NCI-H2081 (cell line): ENCODE measurements at places on chromosomes 1 and 21.
A peak's percentile ranks its signal among the peaks of the same experiment; 100 is the strongest.

- DNase-seq: no peak
Observed at GRCh38 chr1:36161641-36162531, 5.9 kb downstream of the MAP7D1 start.

DNA sequence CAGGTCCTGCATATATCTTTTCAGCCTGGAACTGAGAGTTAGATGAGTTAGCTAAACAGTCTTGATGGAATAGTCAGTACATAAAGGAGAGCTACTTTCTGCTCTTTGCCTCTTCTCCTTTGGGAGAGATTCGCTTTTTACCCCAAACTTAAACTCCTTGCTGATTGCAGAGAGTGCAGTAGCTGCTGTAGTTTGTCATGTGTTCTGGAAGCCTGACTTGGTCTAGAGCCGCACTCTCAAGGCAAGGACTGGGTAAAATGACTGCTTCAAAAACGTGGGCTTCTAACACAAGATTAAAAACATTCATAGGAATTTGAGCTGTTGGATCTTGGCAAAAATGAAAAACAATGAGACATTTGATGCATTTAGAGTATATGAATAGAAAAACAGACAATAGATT lies 351.6 kb downstream of the RYR2 start:
- no peak for DNase-seq

- no peak for DNase-seq
Observed at GRCh38 chr1:107653005-107653404, 312.0 kb downstream of the VAV3 start.

DNA sequence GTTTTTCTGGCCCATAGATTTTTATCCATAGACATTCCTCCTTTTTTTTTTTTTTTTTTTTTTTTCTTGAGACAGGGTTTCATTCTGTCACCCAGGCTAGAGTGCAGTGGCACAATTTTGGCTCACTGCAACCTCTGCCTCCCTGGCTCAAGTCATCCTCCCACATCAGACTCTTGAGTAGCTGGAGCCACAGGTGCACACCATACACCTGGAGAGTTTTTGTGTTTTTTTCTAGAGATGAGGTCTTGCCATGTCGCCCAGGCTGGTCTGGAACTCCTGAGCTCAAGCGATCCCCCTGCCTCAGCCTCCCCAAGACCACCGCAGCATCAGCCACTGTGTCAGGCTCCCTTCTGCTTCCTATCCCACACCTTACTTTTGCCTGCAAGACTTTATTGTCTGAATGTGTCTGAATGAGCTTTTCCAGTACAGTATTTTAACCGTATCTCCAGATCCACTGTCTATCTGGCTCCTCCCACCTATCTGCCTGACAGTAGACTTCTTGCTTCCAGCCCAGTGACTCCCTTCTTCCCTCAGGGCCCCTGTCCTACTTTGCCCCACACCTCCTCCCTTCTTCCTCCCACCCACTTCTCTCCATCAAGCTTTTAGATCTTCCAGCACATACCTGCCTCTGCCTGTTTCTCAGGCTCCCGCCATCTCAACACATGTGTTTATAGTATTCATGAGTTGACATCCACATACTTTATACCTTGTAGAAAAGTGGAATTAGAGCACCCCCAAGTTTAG lies 6.1 kb downstream of the C1orf21 start:
- no peak for DNase-seq

GRCh38 chr1:88462488-88463261 lies 221.4 kb upstream of the PKN2 start:
- peak; percentile 51 for DNase-seq

DNA sequence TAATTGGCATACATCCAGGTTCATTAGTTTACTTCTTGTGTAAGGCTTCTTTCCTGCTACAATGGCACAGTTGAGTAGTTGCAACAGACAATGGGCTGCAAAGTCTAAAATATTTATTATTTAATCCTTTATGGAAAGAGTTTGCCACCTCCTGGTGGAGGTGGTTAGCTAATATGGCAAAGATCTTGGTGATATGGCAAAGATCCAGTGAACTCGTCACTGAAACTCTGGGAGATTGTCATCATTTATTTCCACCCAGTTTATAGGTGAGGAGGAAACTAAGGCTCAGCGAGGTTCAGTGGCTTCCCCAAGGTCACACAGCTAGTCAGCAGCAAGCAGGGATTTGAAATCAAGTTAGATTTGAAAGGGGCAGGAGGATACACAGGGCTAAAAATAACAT lies 16.1 kb upstream of the IFFO2 start:
- DNase-seq: no peak

DNA sequence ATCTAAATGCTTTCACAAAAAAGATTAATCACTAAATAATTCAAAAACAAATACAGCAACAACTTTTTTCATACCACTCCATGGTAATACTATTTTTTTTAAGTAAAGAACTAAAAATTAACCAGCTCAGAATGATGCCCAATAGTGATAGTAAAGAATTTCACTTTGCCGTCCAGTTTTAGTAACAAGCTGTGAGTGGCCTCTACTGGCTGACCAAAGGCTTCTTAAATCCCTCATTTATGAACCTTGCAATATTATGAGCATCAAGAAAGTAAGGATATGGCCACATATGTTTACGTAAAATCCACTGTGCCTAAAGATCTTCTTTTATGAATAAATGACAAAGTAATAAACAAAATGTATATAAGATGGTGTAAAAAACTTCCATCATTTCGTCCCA lies 108.6 kb downstream of the GPATCH2 start:
- no peak for DNase-seq

DNA sequence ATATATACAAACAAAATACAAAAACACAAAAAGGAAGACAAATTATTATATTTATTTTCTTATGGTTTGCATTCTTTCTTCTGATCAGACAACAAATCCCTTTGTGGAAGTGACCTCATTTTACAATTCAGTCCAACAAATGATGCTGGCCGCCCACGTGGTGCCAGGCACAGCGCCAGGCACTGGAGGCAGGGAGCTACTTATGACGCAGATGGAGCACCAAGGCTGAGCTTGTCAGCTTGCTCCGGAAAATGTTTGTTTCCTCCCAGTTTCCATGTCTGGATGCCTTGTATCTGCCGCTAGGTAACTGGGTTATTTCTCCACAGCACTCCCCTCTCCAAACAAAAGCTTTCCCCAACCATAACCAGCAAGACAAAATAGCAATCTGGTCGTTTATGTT lies 30.7 kb upstream of the CD34 start:
- peak; percentile 17 for DNase-seq

GRCh38 chr21:42120101-42120902 lies 49.2 kb downstream of the UMODL1 start:
- peak; percentile 93 for DNase-seq

GRCh38 chr1:175158170-175158591 lies 34.4 kb downstream of the KIAA0040 start:
- no peak for DNase-seq

DNA sequence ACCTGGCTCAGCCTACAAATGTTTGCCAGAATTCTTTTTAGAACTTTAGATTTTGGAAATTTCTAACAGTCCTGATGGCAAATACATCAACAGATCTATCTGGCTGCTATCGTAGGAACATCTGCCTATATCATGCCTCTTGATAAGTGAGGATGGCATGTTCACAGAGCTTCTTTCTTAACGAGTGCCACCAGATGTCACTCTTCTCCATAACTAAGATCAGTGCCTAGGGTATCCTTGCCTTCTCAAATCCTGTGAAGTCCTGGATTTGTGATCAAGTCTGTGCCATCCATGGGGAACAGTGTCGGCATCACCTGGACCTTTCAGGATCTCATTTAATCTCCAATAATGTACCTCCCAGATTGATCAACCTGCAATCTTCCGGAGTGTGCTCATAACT lies 36.5 kb upstream of the CD5L start:
- DNase-seq: no peak

DNA sequence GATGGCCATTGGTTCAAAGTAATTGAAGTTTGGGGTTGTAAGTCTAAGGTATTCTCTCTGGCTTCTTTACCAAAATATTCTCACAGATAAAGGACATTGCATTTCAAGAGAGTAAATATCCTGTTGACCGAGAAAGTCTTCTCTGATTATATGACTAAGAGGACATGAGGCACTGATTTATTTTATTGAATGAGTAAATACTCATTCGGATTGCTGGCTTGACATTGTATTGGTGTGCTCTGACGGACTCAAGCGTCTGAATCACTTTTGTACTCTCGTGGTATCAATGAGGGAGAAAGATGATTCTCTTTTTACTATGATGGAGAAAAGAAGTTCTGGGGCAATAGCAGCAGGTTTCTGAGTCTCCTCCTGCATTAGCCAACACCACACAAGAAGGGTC lies 205.3 kb upstream of the RRP15 start:
- DNase-seq: no peak

GRCh38 chr21:45264912-45265515 lies 22.7 kb downstream of the POFUT2 start:
- no peak for DNase-seq

DNA sequence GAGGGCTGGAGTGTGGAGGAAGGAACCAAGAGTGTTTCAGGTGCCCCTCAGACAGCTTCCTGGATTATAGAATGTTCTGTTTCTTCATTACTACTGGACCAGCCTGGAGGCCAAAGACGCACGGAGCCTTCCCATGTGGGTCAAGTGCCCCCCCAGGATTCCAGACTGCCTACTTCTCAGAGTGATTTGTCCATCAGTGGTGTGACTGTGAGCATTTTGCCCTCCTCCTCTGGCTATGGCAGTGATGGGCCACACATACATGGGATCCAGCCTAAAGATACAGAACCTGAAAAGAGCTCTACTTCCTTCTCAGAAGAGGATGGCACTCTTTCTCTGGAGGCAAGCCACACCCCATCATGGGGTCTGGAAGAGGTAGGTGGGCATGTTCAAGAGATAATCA lies 64.9 kb downstream of the MACF1 start:
- no peak for DNase-seq

DNA sequence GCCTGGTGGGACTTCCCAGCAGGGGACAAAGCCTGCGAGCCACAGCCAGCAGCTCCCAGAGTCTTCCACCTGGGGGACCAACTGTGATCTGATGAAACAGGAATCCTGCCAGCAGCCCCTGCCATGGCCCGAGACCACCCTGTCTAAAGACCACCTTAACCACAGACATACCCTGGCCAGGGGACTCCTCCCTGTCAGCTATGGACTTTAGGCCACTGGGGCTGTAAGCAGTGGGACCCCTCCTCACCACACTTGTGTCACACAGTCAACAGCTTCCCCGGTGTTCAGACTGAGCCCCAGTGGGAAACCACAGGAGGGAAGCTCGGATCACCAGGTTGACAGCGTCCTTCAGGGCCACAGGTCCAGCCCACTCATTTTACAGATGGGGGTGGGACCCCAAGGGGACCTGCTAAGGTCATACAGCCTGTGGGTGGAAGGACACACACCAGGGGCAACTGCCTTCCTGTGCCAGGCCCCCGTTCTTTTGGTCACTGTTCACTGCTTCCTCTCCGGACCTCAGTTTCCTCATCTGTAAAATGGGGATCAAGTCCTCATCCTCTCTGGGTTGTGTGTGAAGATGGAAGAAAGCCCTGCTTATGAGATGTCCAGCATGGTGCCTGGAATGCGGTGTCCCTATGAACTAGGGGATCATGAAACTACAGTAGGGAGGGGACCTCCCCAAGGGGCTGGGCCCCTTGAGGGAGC lies 11.4 kb downstream of the EPHA2 start:
- DNase-seq: no peak

DNA sequence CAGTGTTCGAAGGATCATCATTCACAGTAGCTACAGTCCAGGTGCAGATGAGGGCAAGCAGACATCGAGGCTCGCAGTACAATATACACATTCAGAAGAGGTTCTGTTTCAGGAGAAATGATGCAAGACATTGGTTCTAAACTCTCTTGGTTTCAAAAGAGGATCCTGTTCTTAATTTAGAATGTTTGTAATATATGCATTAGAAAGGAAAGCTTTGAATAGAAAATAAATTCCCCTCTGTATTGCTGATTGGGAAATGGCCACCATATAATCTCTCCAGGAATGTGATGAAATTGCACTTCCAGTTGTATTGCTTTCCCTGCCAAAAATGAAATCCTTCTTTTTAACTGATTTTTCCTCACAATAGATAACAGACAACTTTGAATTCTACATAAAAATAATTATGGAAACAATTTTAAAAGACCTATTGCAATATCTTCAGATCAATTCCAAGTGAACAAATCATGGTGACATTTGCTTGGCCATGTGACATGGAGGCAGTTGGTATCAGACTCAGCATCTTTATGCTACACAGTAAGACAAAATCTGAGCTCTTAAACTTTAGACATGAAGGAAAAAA lies 27.6 kb upstream of the SIPA1L2 start:
- no peak for DNase-seq

DNA sequence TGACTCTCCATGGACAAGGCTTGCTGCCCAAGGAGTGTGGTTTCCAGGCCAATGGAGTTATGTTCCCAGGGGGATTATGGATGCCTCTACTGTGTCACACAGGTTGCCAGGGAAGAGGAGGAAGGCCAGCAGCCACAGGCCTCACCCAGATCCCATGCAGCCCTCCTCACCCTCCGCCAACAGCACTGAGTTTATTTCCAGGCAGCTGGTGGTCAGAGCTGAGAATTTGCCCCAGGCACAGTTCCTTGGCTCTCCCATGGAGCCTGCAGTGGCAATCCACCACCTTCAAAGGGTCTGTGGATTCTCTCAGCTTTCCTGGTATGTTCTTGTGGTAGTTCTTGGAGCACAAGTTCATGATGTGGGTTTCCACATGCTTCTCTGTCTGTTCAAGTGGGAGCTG lies 79.2 kb downstream of the NTNG1 start:
- DNase-seq: no peak
